ENCODE measurements at places on chromosomes 7 and 10. TPM values are rescaled to one million over a fixed set of nuclear protein-coding genes. Genes with fewer than 3 reads are reported as not detected.
A peak's percentile ranks its signal among the peaks of the same experiment; 100 is the strongest.

GRCh38 chr7:142784096-142784495 is 13.3 kb downstream of the PRSS2 start:
- DNase-seq: no peak

DNA sequence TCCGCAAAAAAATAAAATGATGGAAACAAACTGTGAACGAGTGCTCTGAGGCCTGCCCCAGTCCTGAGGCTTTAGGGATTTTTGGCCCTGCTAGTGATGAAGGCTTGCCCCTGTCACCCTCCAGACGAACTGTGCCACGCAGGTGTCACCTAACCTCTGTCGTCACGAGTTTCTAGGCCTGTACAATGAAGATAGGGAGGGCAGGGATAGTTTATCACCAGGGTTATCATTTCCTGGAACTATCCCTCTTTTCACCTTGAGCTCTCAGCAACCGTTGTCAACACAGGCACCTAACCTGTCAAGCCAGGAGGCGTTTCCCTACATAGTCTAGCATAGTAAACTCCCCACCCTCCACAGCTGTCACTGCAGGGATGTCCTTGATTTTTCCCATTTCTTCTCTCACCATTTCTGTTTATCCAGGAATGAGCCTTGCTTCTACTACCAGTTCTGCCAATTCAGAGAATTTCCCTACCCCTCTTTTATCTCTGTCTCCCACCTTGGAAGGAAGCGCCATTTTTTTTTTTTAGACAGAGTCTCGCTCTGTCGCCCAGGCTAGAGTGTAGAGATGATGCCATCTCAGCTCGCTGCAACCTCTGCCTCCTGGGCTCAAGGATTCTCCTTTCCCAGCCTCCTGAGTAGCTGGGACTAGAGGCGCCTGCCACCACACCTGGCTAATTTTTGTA is 2.2 kb upstream of the ACHE start:
- DNase-seq: no peak

DNA sequence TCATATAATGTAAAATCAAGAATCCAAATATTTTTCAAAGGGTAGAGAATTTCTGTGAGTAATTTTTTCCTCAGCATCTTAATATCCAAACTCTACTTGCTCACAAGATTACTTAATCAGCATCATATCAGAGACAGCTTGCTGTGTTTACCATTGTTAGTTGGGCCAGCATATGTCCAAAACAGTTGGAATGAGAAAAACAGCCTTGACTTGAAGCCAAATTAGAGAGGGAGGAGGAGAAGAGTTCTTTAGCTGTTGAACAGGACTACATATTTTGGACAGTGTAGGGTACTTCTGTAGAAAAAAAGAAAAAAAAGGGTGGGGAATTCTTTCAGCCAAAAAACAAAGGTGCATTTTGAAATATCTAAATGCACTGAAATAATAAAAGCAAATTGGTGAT is 69.8 kb downstream of the HDAC9 start:
- DNase-seq: no peak

Gene HTR7
- 0.17 TPM for total RNA-seq

- no peak for DNase-seq
Observed at GRCh38 chr10:34590793-34591192, 224.3 kb downstream of the PARD3 start.

DNA sequence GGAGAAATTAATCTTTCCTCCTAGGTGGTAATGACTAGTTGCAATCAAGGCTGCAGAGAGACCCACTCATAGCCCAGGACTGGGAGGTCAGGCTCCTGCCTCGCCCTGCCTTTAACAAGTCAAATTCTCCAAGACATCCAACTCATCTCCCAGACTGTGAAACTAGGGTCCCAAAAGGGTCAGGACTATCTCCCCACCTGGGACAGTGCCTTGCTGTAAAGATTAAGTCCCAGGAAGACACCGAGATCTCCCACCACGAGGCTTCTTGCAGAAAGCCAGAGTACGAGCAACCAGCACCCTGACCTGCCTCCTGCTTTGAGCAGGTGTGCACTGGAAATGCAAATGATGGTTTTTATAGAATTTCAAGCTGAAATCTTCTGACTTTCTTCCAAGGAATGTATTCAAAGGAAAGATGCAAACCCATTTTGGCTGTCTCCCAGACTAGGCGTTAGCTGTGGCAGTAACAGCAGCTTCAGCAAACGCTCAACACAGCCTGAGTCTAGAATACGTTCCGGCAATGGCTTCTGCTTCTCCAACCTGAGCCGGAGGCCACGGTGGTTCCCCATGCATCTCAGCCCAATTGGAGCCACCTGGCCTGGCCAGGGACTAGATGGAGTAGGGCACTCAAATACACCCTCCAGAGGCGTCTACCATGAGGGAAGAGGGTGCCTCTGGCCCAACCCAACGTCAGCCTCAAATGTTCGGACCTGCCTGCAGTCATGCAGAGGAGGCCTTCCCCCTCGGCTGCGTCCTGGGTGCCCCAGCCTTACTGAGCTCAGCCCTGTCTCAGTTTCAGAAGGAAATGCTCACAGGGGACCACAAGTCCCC is 170.4 kb downstream of the PRKAG2 start:
- DNase-seq: no peak

Gene CRTAC1
- total RNA-seq: 3.2 TPM

- no peak for DNase-seq
Observed at GRCh38 chr10:120813085-120813484, 38.1 kb upstream of the WDR11 start.

GRCh38 chr10:55024713-55025112 is 223.7 kb upstream of the PCDH15 start:
- DNase-seq: no peak

Gene HOXA3
- 26.4 TPM for total RNA-seq

GRCh38 chr7:30814700-30815387 is 43.6 kb downstream of the MINDY4 start:
- DNase-seq: no peak

- DNase-seq: no peak
Observed at GRCh38 chr7:757741-758163, 30.7 kb upstream of the PRKAR1B start.

Gene AGR2
- 7.4 TPM for total RNA-seq

Gene LLCFC1
- not detected for total RNA-seq

Gene ANKRD22
- 0.17 TPM for total RNA-seq

GRCh38 chr7:134371536-134371935 is 54.8 kb upstream of the SLC35B4 start:
- no peak for DNase-seq

DNA sequence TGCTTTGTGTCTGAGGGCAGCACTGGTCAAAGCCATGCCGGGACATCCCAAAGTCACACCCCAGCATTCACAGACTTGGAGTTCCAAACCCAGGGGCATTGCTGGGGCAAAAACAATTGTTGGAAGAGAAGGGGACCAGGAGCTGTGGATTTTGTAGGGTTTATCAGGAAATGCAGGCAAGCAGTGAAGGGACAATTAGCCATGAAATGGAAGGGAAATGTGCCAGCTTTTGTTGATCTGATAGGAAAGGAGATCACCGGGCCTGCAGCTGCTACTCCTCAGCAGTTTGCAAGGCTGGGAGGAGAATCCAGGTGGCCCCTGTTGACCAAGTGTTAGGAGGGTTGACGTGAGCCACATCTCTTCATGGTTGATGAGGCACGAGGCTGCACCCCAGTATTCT is 2.5 kb upstream of the BRI3 start:
- DNase-seq: no peak

- no peak for DNase-seq
Observed at GRCh38 chr7:14104861-14105260, 115.4 kb upstream of the ETV1 start.

DNA sequence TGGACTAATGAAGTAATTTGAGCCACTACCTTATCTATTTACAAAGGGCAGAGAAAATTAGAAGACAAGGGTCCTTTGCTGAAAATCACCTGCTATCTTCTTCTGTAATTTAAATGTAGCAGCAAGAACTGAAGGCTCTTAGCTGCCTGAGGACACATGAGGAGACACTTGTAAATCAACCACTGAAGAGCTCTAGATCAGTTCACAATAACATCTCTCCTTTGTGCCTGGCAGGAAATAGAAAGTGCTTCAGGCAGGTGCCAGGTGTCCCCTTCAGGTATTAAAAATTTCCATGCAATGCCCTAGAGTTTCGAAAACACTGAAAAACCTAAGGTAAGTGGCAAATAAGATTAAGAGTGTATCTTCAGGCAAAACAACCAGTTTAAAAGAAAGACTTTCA is 474.6 kb downstream of the GRM8 start:
- DNase-seq: no peak

- no peak for DNase-seq
Observed at GRCh38 chr7:1798191-1798590, 128.1 kb downstream of the ELFN1 start.

DNA sequence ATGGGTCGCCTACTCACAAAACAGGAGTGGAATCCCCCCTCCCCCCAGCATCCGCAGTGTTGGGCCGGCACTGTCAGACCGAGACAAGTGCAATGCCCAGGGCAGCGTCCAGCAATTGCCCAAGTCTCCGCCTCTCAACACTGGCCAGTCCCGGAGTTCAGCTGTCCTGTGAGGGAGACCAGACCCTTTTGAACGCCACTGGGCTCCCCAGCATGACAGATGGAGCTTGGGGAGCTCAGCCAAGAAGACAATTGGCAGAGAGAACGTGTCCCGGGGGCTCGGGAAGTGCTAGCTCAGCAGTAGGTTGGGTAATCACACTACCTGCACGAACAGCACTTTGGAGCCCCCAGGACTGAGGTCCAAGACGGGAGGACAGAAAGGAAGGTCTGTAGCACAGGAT is 4.7 kb downstream of the COPS6 start:
- DNase-seq: no peak

DNA sequence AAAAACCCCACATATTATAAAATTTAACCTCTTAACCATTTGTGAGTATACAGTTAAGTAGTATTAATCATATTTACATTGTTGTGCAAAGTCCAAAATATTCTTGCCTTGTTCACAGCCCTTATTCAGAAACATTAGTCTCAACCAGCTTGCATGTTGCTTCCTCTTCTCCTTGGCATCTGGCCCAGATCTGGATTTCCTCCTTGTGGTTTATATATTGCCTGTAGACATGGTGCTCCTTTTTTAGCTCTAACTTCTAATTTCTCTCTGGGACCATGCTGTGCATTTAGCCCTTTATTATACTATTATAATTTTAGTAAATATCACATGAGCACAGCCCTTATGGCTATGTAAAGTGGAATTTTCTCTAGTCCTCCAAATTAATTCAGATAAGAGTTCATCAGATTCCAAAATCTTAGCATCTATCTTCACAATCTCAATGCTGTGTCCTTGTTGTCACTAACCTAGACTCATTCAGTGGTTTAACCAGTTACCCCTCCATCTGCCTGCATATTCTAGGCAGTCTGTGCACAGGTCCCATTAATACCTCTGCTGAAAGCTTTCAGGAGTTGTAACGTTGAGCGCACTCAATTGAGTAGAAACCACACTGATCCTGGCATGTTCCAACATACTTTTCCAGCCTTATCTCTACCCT is 7.9 kb downstream of the CPED1 start:
- peak; percentile 39 for DNase-seq

Gene METTL27
- 1.5 TPM for total RNA-seq

GRCh38 chr7:48028938-48029337 is at the start of gene SUN3:
TSS of gene SUN3 (minus strand) at chr7:48029107. CDS start at chr7:48028938, 169 bp downstream.
- DNase-seq: no peak

Gene SPOCK2
- total RNA-seq: 48.8 TPM

- DNase-seq: no peak
Observed at GRCh38 chr10:15387021-15387420, 15.9 kb upstream of the FAM171A1 start.

DNA sequence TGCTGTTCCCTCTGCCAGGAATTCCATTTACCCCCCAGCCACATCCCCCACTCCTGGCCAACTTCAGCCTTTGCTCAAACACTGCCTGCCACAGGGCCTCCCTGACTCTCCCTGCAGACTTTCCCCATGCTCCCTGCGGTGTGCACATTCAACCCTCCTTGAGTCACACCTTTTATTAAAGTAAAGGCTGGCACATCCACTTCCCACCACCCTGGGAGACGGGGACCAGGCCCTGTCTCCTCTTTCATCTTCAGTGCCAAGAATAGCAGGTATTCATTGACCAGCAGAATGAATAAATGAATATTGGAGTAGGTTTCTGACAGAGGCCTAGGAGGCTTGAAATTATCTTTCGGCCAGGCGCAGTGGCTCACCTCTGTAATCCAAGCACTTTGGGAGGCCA is 91.4 kb downstream of the GRK5 start:
- no peak for DNase-seq

Gene PIK3AP1
- 8.9 TPM for total RNA-seq

GRCh38 chr7:151416112-151416940 is 6.5 kb upstream of the WDR86 start:
- DNase-seq: no peak

DNA sequence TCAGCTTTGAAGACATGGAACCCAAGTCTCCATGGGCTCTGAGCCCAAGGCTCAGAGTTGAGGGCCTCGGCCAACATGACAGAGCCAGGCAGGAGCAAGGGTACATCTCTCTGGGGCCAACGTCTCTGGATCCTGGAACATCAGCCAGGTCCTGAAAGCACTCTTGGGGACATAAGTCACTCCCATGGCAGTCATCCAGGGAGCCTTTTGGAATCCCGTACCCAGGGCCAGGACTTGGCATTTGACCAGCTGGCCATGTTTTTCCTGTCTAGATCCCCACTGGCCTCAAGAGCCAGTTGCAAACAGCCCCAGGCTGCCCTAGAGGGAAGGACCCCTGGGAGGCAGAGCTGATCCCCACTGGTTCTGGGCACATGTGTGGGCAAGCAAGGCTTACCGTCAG is 4.3 kb upstream of the CXCL12 start:
- DNase-seq: no peak

Gene DRGX
- not detected for total RNA-seq

- no peak for DNase-seq
Observed at GRCh38 chr7:6614953-6615722, at the start of gene ZNF853. TSS of gene ZNF853 (plus strand) at chr7:6615610. CDS start at chr7:6616175, 565 bp downstream.

GRCh38 chr10:94062611-94063010 is 68.9 kb downstream of the PLCE1 start:
- no peak for DNase-seq

DNA sequence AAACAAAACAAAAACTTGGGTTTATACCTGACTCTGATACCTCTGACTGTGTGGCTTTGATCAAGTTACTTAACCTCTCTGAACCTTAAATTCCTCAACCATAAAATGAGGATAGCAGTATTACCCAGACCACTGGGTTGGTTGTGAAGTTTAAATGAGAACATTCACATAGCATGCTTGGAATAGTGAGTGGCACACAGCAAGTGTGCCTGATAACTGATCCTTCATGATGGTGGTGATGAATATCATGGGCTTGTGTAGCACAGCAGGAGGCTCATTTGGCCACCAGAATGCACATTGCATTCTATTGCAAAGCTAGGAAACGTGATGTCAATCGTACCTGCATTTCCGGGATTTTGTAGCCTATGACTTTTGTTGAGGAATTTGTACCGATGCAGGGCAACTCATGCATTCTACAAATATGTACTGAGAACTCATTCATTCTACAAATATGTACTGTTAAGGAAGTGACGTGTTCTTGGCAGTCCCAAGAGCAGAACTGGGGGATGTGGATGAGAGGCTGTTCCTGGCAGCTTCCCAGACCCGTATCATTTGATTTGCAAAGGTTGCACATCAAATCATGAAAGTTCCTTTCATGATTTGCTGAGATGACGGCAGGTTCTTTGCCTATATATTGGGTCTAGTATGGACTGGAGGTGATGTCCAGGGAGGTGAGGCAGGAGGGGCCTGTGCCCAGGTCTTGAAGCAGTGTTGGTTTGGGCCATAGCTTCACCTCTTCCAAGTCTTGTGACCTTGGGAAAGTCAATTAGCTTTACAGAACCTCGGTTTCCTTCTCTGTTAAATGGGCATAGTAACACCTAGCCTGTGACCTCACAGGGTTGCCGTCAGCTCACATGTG is 94.6 kb upstream of the SMNDC1 start:
- peak; percentile 91 for DNase-seq

Gene ACTL6B
- total RNA-seq: not detected

GRCh38 chr7:74012842-74013249 is 15.1 kb upstream of the ELN start:
- no peak for DNase-seq

GRCh38 chr7:84108787-84109186 is 85.8 kb downstream of the SEMA3A start:
- no peak for DNase-seq
